ENCODE measurements at places on chromosomes 1 and 21.

DNA sequence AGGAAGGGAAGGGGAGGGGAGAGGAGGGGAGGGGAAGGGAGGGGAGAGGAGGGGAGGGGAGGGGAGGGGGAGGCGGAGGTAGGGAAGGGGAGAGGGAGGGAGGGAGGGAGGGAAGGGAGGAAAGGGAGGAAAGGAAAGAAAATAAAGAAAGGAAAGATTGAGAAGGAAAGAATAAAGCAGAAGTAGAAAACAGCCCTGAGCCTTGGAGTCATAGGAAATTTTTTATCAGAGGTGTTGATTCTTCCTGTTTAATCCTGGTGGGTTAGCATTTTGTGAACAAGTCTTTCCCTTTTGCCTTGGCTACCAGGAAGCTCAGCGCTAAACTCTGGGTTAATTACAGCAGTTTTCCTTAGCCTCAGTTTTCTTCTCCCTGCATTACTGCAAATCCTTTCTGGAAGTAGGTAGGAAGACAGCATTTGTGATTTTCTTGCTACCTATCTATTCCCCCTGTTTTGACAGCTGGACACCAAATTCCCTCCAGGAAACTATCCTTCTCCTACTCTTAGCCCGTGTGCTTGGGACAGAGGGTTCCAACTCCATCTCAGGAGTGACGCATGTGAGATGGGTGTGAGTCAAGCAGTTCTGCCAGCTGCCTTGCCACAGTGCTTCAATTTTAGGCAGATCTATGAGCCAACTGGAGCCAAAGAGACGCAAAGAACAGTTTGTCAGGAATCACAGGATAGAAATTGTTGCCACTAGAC lies 26.9 kb downstream of the TOMM20 start:
- DNase-seq = no peak

GRCh38 chr21:39152271-39152670 lies 31.0 kb downstream of the PSMG1 start:
- DNase-seq = no peak

DNA sequence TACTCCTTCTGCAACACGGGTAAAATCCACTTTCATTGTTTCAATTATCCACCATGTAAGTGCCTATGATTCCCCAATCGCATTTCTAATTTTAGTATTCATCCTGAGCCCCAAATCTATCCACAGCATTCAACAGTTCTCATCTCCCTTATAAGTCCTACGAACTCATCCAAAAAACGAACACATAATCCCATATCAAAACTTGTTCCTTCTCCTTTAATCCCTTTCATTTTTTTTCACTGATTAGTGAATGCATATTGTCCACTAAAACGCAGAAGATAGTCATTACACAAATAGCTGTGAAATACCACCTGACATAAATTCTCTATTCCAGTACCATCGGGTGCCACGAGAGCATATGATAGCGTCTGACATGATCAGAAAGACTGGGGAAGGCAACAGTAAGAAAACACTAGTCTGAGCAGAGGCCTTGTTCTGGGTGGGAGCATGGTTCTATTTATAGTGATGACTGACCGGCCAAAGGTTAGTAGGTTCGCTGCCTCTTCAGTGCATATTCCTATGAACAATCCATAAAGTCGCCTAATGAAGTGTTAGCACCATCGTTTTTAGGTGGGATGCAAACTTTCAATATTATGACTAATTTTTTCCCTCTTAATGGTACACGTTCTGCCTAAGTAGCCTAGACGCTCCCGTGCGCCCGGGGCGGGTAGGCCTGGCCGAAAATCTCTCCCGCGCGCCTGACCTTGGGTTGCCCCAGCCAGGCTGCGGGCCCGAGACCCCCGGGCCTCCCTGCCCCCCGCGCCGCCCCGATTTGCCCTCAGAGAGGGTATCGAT lies 648 bp downstream of the ATP5PF start:
- DNase-seq = no peak

GRCh38 chr1:246265481-246265880 lies 241.6 kb downstream of the SMYD3 start:
- no peak for DNase-seq

- no peak for DNase-seq
These were observed 142.5 kb upstream of the HMGB4 start for GRCh38 chr1:33721301-33721815.

DNA sequence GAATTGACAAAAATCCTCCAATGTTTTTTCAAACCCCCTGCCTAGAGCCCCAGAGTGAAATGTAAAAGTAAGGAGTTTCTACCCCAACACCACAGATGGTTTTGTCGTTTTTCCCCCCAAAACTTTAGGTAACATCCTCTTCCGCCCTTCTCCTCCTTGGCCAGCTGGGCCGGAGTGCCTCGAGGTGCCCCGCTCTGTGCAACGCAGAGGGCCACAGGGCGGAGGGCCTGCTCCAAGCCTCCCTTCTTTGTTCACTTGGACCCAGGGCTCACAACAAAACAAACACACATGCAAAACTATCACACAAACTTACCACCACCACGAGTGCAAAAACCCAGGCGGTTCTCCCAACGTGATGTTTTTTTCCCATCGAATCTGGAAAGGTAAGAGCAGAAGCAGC lies 1.9 kb downstream of the SSBP3 start:
- DNase-seq = no peak

DNA sequence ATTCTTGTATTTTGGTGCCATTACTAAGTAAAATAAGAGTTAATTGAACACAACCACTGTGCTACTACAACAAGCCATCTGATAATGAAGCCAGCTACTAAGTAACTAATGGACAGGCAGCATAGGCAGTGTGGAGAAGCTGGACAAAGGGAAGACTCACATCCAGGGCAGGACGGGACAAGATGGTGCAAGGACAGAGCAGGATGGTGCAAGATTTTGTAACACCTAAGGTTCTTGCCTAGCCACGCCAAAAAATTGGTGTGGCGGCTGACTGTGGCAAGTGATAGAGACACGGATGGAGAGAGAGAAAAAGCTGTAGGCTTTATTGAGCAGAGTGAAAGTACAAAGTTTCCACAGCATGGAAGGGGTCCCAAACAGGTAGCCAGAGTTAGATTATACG lies 114.0 kb upstream of the VANGL1 start:
- no peak for DNase-seq
